NCI-H146 (cell line): ENCODE measurements at places on chromosomes 11 and 22.

GRCh38 chr11:10914050-10914449 lies 56.2 kb upstream of the ZBED5 start:
- no peak for DNase-seq

DNA sequence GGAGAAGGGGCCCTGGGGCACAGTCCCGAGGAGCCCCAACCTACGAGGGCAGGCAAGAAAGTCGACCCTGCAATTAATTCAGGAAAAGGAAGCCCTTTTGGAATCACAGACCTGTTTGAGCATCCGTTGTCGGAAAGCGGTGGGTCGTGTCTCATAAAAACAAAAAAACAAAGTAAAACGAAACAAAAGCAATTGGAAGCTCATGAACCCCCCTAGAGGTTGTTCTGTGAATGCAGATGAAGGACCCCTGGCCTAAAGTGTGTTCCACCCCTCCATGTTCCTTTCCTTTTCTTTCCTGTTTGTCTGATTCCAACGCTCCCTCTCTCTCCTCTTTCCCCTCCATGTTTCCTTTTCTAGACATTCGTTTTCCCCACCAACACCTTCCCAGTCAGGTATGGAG lies 203.7 kb downstream of the GRIK4 start:
- no peak for DNase-seq

- DNase-seq, result no peak
Measured at GRCh38 chr11:133955945-133956421, 785 bp downstream of the IGSF9B start.

DNA sequence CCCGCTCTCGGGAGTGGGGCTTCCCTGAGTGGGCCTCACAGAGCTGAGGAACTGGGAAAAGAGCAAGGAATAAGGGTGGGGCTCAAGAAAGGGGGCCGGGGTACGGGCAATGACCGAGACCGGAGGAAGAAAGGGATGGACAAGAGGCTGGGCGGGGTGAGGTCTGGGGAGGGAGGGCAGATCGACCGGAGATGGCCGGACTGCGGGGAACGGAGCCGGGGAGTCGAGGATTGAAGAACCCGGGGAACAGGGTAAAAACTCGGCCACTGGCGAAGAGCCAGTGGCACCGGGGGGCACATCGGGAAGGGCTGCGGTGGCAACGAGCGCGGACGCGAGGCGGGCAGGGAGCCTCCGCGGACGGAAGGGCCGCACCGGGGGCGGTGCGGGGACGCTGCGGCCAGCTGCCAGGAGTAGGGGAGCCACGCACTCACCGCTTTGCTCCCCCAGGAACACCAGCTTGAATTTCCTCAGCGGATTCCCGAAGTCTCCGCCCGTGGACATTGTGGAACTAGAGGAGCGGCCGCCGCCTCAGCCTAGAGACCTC lies 667 bp downstream of the RAB6A start:
- DNase-seq, result peak; percentile 43

DNA sequence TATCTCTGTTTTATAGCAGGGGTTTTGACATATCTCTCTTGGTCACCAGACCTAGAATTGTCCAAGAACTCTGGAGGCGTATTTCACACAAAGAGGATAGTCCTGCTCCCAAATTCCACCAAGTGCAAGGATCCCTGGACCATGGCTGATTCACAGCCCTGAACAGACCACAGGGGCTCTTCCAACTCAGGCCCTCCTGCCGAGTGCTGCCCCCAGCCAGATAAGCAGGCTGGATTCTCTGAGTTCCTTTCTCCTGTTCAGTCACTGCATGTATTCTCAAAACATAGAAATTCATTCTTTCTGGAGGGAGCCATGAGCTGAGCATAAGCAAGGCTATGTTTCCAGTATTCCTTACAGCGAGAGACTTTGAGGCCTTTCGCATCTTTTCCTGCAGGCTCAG lies 13.4 kb upstream of the PLEKHB1 start:
- DNase-seq, result no peak

DNA sequence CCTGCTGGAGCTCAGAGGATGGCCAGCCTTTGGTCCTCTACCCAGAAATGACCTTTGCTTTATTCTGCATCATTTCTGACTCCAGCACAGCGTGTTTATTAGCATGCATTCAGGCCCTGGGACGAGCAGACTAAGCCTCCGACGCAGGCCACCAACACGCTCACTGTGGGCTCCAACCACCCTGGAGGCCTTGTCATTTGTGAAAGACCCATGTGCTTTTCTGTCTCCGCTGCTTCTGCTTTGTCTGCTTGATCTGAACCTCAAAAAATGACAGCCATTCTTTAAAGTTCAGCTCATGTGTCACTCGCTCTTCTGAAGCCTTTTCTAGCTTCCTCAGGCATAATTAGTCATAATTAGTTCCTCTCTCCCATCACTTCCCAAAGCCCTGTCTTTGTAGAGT lies 109.1 kb upstream of the TIMP3 start:
- no peak for DNase-seq

DNA sequence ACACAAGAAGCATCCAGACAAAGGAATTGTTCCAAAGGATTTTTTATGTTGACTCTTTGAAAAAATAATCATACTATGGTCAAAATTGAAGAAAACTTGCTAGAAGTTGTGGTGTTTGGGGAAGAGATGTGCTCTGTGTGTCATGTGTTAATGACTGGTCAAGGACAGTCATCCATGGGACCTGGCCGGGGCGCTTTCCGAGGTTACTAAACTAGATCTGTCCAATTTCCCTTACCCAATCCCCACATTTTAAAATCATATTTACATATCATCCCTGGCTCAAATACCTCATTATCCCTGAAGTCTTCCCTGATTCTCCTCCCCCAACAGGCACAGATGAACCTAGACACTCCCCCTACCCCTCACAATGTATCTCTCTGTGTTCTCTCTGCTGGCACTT lies 289.4 kb downstream of the TENM4 start:
- no peak for DNase-seq

DNA sequence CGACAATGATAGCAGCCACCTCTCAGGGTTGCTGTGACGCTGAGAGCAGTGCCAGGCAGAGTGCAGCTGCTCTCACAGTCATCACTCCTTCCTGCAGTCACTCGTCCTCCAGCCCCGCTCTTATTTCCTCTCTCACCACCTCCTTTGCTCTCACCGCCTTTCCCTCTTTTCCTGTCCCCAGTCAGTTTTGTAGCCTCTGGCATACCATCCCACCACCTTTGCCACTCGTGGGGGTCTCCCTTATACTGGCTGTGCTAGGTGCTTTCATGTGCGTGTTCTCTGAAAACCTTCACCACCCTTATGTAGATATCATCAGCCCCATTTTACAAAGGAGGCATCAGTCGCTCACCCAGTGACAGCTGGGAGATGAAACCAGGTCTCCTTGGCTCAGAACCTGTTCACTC lies 19.3 kb upstream of the ST3GAL4 start:
- DNase-seq, result no peak

DNA sequence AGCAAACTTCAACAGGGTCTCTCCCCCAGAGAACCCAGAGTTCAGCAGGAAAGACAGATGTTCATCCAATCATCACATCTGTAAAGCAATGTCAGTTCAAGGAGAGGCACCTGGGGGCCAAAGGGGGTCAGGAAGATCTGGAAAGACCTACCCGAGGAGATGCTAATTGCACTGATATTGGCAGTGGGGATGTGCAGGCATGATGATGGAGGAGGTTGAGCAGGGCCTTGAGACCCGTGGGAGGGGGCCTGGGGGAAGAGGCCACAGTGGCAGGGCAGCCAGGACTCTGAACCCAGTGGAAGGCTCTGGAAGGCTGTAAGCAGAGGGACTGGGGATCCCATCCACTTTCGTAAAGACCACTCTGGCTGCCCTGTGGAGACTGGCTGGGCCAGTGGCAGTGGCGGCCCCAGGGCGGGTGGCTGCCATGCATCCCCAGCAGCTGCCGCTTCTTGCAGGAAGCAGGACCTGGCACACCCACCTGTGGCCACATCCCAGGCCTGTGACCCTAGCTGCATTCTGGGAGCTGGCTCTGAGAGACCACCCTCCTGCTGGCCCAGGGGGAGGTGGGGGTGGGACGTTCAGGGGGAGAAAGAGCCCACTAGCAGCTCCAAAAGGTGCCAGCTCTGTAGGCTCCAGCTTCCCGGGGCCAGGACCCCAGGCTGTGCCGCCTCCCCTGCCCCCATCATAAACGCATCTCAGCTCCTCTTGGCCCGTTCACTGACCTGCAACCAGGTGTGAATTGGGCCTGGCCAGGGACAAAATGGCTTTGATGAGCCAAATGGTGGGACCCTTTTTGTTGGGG lies 59.9 kb upstream of the FGF3 start:
- DNase-seq, result no peak

DNA sequence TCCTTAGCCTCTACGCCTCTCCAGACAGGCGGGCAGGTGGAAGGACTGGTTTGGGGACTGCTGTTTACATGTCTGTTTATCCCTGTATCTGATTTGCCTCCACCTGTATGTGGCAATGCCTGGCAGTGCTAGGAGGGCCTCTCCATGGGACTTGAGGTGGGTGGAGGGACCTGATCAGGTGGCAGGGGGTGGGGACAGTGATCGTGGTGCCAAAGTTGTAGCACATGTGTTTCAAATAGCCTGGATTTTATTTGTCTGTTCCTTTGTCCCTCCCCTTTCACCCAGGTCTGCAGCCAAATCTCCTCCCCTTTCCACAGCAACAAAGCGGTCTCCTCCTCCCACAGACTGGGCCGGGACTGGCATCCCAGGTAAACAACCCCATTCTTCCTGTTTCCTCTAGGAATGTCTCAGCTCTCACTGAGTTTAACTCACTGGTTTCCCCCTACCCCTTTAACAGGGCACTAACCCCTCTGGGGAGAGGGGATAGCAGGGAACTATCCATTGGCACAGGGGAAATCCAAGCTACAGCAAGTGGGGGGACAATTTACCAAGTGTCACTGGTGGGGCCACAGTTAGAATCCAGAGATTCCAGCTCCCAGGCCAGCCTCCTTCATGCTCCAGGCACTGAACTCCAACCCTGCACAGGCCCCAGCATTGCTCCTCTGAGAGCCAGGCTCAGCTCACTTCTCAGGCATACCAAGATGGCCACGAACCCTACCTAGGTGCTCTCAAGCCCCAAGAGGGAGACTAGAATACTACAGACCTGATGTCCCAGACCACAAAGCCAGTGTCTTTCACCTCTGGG lies 22.9 kb upstream of the TLCD5 start:
- no peak for DNase-seq

DNA sequence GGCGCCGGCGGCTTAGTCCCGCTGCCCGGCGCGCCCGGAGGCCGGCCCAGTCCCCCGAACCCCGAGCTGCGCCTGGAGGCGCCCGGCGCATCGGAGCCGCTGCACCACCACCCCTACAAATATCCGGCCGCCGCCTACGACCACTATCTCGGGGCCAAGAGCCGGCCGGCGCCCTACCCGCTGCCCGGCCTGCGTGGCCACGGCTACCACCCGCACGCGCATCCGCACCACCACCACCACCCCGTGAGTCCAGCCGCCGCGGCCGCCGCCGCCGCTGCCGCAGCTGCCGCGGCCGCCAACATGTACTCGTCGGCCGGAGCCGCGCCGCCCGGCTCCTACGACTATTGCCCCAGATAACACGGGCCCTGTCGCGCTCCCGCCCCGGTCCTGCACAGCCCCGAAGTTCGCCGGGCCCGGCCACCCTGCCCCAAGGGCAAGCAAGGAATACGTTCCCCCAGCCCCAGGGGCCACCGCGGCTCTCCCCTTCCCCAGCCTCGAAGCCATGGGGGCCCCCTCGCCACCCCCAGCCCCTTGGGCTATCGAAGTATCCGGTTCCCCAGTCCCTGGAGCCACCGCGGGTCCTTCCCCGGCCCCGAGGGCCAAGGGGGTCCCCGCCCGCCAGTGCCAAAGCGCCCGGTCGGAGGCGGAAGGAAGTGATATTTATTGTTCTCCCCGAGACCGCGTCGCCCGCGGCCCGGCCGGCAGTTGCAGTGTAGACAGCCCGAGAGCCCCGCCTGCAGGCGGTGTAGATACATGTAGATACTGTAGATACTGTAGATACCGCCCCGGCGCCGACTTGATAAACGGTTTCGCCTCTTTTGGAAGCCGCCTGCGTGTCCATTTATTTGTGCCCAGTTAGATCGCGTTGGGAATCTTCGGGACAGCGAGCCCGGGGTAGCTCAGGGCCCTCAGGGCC lies 6.2 kb downstream of the TBX1 start:
- no peak for DNase-seq

DNA sequence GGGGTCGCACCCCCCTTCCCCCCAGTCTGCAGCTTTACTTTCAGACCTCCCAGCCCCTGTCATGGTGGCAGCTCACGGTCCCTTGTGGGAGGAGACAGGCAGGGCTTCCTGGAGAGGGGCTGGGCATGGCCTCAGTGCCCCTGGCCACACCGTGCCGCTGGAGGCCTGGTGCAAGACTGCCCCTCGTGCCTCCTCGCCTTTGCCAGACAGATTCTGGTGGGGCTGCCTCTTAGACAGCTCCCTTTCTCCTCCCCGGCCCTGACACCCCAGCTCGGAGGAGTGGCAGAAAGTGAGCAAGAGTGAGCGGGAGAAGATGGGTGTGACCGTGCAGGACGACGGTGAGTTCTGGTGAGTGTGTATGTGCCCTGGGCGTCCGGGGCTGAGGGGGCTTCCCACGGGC lies 12.1 kb upstream of the MYO7A start:
- DNase-seq, result no peak

- DNase-seq, result no peak
Measured at GRCh38 chr11:116689413-116690127, 83.2 kb downstream of the BUD13 start.

DNA sequence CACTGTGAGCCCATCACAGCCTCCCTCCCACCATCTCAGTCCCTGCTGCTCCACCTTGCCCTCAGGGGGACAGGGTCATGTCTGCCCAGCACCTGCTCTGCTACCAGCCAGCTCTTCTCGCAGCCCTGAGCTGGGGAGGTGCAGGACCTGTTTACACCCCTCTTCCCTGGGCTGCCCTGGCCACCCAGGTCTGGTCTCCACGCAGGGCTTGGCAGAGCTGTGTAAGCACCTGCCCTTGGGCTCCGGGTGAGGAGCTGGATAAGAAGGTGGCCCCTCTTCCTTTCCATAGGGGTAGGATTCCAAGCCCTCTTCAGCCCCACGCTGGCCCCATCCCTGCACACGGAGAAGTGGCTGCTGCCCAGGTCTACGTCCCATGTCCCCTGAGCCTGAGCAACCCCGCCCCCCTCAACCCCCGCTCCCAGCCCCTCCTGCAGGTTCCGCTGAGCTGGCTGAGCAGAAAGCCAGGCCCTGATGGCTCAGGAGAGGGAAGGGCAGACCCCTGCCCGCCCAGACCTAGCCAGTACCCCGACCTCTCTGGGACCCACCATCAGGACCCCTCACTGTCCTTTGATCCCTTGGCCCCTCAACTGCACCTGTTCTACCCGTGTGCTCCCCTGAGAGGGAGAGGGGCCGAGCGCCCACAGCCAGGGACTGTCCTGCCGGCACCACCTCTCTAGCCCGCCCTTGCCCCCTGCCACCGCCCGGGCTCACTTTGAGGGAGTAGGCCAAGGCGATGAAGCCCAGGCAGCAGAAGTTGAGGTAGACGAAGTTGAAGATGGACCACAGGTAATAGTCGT lies 3.2 kb downstream of the IFITM10 start:
- DNase-seq, result no peak

GRCh38 chr11:16296273-16296672 lies 60.1 kb downstream of the SOX6 start:
- DNase-seq, result no peak
